Fibroblast of skin of abdomen (primary cell): ENCODE measurements at places on chromosomes 7 and 10.

DNA sequence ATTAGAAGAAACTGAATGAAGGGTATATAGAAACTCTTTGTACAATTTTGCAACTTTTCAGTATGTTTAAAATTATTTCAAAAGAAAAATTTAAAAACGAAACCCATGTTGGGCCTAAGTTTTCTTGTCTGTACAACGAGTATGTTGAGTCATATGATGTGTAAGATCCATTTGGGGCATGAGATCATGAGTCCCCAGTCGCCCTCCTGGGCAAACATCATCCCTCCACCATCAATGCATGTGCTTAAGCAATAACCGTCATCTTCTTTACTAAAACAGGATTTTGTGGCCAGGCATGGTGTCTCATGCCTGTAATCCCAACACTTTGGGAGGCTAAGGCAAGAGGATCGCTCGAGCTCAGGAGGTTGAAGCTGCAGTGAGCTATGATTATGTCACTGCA is 54.2 kb upstream of the CDCA7L start:
- DNase-seq, result peak; percentile 8

DNA sequence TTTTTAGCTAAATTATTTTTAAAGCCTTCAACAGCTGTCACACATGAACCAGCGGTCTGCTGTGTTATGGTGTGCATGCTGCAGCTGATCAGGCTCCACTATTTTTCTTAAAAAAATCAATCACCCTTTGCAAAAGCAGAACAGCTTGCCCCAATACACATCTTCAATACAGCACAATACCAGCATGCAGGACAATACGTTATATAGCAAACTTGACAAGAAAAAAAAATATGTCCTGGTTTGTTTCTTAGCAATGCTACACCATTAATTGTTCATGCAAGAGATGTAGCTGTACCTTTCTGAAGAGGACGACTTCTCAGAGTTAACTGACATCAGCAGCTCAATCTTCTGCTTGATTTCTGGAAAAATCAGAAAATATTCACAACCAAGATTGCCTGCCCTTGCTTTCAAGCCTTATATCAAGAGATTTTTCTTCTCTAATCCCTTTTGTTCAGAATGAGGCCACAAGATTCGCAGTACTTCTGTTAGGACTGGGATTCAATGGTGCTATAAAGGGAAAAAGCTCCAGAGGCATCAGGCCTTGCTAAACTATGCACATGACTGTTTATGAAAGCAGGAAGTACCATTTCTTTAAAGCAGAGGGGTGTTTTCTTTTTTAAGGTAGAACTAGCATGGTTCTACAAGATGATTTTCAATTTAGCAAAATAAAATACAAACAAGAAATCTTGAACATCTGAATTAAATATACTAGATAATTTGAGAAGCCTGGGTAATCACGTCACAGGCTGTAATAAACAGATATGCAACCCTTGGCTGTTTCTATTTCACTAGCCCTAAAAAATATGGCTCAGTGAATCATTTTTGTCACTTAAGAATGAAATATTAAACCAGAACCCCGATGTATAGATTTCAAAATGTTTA is 120.0 kb downstream of the SRPK2 start:
- peak; percentile 61 for DNase-seq

DNA sequence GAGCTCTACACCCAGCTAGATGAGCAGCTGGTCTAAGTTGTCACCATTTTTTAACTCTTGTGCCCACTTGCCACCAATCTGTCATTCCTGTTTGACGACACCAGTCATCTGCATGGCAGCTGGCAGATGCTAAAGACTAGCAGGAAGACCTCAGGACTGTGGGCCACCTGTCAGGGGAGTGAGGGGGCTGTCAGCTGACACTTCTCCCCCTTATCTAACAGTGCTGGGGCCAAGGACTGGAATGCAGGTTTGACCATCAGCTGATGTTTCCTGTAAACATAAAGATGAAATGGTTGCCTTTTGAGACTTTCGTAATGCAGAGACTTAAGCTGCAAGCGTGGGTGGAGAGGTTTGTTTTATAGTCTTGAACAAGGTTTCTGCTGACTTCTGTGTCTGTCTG is 93.5 kb downstream of the WNT2 start:
- peak; percentile 52 for DNase-seq

GRCh38 chr10:133358162-133358924 is 524 bp upstream of the FUOM start:
- no peak for DNase-seq

- no peak for DNase-seq
These were observed 35.2 kb downstream of the BMPER start for GRCh38 chr7:33940503-33940902.

- DNase-seq, result no peak
These were observed 252.2 kb upstream of the HABP2 start for GRCh38 chr10:113300617-113301016.

DNA sequence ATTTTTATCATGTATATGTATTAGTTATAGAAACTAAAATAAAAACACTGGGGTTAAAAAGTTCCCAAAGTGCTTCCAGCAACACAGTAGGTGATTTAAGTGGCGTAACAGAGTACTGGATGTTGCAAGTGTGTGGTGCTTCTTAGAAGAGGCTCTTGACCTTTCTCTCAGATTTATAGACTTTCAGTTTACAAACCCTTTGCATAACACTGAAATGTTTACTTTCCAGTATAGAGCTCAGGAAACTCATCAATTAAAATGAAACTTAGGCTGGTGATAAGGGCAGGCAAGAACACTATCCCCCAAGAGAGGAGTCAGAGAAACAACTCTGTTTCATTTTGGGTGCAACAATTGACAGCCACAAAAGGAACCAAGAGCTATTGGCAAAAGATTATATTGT is 27.5 kb upstream of the SMC3 start:
- no peak for DNase-seq

- DNase-seq, result no peak
These were observed 37.2 kb upstream of the DRGX start for GRCh38 chr10:49433069-49433468.

DNA sequence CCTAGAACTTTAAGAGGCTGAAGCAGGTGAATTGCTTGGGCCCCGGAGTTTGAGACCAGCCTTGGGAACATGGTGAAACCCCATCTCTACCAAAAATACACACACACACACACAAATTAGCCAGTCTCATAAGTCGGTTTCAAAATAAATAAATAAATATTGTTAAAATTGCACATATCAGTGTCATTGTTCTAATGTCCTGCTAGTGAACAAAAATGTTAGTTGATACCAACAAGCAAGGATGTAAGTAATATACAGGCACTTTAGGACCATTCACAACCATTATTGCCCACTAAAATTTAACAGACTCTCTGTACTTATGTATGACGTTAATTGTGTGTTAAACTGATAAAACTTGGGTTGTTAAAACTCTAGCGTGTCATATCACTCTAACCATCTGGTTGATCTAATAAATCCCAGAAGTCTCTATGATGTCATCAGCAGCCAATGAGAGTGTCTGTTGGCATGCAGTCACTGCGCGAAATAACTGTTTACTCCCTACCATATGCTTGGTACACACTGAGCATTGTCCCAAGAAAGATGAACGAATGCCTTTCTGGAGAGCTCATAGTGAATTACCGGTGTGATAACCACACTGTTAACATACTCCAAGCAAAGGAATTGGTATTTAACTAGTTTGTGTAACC is 30.4 kb upstream of the OTUD1 start:
- peak; percentile 45 for DNase-seq

- no peak for DNase-seq
These were observed 242.2 kb upstream of the IGFBP3 start for GRCh38 chr7:46163246-46163645.

- no peak for DNase-seq
These were observed 15.5 kb downstream of the ZNF487 start for GRCh38 chr10:43452356-43452914.

- peak; percentile 32 for DNase-seq
These were observed 42.6 kb downstream of the BAMBI start for GRCh38 chr10:28719789-28720436.

GRCh38 chr10:117003336-117003735 is 1.7 kb downstream of the SHTN1 start:
- no peak for DNase-seq

GRCh38 chr10:44261710-44262455 is 123.0 kb downstream of the CXCL12 start:
- DNase-seq, result peak; percentile 44

- DNase-seq, result peak; percentile 86
These were observed 11.8 kb downstream of the ZAN start for GRCh38 chr7:100745184-100745583.

DNA sequence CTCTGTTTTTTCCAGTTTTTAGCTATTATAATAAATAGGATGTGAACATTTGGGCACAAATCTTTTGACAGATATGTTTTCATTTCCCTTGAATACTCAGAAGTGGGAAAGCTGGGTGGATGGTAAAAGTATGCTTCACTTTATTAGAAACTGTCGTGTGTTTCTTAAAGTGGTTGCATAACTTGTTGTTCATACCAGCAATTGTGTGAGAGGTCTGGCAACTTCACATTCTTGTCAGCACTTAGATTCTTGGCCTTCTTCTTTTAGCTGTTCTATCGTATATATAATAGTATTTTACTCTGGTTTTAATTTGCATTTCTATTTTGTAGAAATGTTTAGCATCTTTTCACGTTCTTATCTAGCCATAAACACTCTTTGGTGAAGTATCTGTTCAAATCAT is 894.4 kb downstream of the KCNMA1 start:
- no peak for DNase-seq

DNA sequence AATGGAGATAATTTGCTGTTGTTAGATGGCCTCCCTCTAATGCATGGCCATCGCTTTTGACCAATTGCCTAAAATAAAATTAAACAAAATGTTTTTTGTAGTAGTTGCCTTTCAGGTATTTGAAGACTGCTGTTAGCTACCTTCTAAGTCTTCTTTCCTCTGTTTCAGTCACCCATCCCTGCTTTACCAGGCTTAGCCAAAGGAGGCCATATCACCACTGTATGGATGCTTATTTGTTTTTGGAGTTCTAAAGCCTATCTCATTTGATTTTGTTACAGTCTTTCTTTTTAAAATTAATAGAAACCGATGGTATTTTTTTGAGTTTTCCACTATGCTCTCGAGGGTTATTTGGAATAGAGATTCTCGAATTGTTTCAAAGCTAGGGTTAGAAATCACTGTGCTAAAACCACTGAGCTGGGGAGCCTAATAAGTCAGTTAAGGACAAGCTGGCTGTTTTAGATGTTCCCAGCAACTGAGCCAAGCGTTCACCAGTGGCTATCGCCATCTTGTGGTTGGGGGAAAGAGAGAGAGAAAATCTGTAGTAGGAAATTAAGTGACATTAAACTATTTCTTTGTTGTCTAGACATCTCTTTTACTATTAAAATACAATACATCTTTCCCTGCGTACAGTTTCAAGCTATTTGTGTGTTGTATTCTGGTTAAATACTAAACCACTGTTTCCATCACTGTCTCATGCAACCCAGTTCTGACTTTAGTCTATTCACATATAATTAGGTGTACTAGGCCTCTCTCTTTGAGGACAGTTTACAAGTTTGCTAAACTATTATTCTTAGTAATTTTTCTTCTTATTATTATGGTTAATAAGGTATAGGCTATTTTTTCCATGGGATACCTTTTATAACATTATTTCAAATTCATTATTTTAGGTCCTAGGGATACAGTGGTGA is 52.2 kb downstream of the GPR158 start:
- peak; percentile 24 for DNase-seq

GRCh38 chr7:157265051-157265450 is 71.8 kb upstream of the DNAJB6 start:
- DNase-seq, result no peak

GRCh38 chr10:60430836-60431597 is 41.3 kb upstream of the ANK3 start:
- DNase-seq, result no peak

DNA sequence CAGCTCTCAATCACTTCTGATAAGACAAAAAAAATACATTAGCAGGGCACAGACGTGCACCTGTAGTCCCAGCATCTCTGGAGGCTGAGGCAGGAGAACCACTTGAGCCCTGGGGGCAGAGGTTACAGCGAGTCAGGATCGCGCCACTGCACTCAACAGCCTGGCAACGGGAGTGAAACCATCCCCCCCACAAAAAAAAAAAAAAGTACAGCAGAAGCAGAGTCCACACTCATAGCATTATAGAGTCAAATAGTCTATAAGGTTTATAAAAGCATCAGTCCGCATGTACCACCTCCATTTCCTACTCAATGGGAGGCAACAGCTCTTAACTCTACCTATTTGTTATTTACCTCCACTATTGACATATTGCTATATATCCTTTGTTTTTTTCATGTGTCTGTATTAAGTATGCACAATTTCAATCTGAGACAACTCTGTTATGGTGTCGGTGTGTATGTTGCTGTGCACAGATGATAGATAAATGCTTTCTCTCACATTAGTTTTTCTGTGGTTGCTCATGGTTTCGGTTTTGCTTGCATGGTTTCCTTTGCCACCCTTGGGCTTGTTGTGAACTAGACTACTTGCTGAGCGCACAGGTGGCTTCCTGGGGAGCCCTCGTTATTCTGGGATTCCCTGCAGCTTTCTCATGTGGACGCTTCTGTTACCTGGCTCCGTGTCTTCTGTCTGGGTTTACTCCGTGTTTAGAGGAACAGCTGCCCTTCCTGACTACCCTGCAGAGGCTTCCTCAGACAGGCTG is 40.4 kb downstream of the PROSER2 start:
- no peak for DNase-seq

- no peak for DNase-seq
These were observed 30.5 kb downstream of the BICC1 start for GRCh38 chr10:58543141-58543540.

- no peak for DNase-seq
These were observed 49.3 kb upstream of the PARD3 start for GRCh38 chr10:34864149-34865067.
